SW 1271 (cell line): ENCODE measurements at places on chromosomes 2 and 18.

DNA sequence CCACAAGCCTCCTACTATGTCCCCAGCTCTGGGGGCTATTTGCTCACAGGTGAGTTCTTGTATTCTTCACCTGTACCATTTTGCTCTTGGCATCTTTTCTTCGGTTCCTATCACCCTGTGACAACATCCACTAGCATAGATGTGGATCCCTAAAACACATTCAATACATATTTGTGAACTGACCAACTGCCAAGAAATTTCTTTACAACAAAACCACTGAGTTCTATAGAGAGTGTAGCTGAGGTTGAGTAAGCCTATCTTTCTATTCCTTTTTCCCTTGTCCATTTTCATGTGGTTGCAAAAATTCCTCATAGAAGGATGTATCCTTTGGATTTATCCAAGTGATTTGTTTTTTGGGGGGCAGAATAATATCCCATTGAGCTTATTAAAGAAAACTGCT is 192.7 kb upstream of the ITGA4 start:
- DNase-seq = no peak

DNA sequence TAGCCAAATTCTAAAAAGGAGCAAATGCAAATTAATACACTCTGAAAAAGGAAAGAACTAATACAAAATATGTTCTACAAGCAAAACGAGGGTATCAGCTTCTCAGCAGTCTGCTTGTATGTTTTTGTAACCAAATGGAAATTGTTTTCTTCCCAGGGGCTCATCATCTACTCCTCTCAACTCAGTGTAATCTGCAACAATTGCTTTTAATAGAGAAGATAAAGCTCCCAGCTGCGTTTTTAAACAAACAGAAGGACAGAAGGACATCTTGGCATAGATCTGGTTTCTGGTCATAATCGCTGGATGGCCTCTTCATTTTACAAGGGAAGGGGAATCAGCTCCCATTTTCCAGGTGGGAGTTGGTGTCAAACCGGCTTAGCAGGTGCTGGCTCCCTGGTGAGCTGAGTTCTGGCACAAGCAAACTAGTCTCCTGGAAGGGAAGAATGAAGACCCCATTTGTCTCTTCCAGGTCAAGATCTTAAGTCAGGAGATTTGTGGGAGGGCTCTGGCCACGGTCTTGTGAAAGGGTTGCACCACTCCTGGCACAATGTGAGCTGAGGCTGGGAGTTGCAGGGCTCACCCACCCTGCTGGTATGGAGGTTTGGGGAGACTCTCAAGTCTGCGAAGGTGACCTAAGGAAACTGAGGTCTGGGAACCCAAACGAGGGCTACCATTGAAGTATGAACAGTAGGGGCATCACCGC is 41.6 kb downstream of the NPPC start:
- no peak for DNase-seq

GRCh38 chr18:3625742-3626091 is 175.7 kb downstream of the TGIF1 start:
- no peak for DNase-seq

GRCh38 chr2:205170399-205170798 is 511.9 kb upstream of the NRP2 start:
- no peak for DNase-seq

- no peak for DNase-seq
Observed at GRCh38 chr2:229521576-229521975, 192.8 kb downstream of the DNER start.

DNA sequence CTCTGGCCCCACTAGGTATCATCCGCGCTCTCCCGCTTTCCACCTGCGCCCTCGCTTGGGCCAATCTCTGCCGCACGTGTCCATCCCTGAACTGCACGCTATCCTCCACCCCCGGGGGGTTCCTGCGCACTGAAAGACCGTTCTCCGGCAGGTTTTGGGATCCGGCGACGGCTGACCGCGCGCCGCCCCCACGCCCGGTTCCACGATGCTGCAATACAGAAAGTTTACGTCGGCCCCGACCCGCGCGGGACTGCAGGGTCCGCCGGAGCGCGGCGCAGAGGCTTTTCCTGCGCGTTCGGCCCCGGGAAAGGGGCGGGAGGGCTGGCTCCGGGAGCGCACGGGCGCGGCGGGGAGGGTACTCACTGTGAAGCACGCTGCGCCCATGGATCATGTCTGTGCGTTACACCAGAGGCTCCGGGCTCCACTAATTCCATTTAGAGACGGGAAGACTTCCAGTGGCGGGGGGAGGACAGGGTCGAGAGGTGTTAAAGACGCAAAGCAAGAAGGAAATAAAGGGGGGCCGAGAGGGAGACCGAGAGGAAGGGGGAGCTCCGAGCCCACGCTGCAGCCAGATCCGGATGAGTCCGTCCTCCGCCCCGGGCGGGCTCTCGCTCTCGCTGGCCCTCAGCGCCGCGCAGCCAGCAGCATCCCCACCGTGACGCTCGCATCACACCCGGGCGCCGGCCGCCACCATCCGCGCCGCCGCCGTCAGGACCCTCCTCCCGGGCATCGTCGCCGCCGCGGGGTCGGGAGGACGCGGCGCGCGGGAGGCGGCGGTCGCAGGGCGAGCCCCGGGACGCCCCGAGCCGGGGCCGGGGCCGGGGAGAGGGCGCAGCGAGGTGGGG is 664 bp downstream of the NETO1 start:
- no peak for DNase-seq

DNA sequence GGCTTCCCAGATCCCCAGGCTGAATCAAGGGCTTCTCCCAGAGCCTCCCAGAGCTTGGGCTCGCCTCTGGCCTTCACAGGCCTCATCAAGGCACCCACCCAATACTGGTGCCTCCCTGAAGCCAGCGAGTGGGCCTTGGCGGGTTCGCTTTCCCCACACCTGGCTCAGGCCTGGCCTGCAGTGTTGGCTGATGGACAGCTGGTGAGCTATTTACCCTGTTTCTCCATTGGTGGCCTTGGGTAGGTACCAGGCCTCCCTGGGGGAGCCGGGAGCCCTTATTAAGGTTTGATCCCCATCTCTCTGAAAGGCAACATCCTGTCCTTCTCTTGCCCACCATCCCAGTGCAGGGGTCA is 18.2 kb upstream of the DUSP2 start:
- no peak for DNase-seq

GRCh38 chr2:238462782-238463396 is 36.2 kb downstream of the ASB1 start:
- DNase-seq = peak; percentile 40

GRCh38 chr2:142875652-142876051 is 1.8 kb upstream of the KYNU start:
- no peak for DNase-seq

DNA sequence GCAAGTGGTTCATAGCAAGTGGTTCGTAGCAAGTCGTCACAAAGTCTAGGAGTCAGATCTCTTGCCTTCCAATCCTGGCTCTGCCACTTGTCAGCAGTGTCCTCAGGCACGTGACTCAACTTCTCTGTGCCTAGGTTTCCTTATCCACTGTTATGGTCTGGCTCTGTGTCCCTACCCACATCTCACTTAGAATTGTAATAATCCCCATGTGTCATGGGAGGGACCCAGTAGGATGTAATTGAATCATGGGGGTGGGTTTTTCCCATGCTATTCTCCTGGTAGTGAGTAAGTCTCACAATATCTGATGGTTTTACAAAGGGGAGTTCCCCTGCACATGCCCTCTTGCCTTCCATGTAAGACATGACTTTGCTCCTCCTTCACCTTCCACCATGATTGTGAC is 51.8 kb upstream of the AP1S3 start:
- DNase-seq = no peak

DNA sequence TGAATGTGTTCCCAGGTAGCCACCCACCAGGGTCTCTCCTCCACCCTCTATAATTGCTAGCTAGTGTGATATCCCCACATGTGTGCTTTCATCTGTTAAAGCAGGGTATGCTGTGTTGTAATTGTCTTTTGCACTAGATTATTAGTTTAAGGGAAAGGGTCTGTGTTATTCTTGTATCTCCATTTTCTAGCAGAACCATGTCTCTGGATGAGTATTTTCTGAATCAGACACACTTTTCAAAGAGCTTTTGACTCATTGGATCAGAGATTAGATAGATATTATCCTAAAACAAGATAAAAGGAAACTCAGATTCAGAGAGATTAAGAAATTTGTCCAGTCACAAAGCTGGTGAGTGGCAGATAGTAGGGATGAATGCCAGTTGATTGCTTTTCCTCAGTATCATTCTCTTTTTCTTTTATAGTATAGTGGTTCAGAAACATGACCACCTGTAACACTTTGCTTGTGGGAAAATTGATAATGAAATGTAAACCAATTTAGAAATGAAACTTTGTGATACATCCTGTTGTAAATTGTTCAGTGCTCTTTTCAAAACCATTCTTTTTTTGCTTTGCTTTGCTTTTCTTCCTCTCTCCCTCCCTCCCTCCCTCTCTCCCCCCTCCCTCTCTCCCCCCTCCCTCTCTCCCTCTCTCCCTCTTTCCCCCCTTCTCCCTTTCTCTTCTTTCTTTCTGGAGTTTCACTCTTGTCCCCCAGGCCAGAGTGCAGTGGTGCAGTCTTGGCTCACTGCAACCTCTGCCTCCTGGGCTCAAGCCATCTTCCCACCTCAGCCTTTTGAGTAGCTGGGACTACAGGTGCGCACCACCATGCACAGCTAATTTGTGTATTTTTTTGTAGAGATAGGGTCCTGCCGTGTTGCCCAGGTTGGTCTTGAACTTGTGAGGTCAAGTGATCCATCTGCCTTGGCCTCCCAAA is 7.4 kb downstream of the MIB1 start:
- no peak for DNase-seq

DNA sequence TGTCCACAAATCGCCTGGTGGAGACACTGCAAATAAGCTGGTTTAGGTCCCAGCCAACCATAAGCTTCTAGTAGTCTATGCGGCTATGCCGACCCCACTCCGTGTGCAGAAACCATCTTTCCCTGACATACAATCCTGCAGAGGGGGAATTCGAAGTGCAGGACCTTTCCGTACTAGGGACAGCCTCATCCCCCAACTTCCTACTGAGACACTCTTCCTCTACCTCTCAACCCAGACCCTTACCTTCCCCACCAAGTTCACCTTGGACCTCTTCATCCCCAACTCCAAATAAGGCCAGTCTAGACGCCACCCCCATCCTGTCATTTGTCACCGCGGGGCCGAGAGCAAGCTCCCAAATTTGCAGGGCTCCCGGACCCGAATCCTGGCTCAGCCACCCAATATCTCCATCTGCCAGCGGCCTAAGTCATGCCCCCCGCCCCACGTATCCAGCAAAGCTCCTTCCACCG is 496 bp downstream of the SUCLG1 start:
- DNase-seq = no peak

DNA sequence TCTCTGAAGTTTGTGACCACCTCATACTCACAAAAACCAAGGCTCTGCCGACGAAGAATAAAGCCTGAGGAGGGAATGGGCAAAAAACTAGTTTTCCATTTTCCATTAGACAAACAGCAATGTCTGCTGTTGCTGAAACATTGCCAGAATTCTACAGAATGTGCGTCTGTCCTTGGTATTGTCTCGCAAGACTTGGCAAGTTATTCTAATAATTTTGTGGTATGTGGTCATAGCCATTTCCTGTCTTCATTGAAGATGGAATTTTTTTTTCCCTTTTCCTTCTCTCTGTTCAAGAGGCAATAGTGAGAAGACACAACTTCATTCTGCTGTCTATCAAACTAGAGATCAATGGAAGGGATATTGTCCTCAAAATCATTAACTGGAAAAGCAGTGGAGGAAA is 296.1 kb downstream of the RND3 start:
- DNase-seq = no peak

- no peak for DNase-seq
Observed at GRCh38 chr2:138581909-138582308, 80.3 kb downstream of the SPOPL start.

- DNase-seq = no peak
Observed at GRCh38 chr2:33425586-33426031, 50.8 kb upstream of the RASGRP3 start.

GRCh38 chr2:171530378-171530777 is 8.1 kb downstream of the CYBRD1 start:
- no peak for DNase-seq

GRCh38 chr2:8719528-8719927 is 37.7 kb downstream of the ID2 start:
- DNase-seq = no peak

DNA sequence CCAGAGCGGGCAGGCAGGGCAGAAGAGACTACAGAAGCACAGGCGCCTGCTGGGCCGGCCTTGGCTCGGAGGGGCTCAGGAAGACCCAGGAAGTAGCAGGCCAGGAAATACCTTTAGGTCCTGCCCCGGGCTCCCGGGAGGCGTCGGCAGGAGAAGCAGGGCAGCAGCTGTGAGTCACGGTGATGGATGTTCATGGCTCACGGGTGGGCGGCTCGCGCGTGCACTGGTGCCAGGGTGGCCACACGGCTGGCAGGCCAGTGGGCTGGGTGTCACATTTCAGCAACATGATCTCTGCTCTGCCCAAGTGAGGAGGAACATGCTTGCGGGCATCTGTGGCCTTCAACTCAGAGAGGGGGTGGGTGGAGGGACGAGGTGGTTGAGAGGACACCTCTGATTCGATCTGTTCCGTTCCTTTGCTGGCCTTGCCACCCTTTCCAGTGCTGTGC is 139.3 kb downstream of the KLHL29 start:
- DNase-seq = no peak

GRCh38 chr2:171841996-171842395 is 52.0 kb downstream of the SLC25A12 start:
- DNase-seq = no peak

DNA sequence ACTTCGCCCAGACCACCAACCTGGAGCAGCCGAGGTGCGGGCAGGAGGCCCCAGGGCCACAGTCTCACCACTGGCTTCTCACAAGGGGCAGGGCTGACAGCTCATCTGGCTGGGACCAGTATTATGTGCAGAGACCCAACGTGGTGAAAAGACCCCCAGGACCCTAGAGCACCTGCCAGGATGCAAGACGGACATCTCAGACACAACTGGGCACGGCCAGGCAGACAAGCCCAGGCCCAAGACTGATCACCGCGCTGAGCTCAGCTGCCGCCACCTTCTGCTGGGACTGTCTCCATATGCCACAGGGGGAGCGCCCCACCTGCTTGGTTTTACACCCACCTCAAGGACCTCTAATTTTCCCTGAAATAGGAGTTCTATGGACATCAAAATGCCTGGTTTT is 23.2 kb downstream of the HDAC4 start:
- no peak for DNase-seq
